CD4-positive, alpha-beta T cell treated with Interleukin-15 for 4 hours (primary cell): ENCODE measurements at places on chromosomes 7 and 10.
A peak's percentile ranks its signal among the peaks of the same experiment; 100 is the strongest.

GRCh38 chr7:118183428-118183785, 557 bp upstream of the LSM8 start:
- DNase-seq, result peak; percentile 1

DNA sequence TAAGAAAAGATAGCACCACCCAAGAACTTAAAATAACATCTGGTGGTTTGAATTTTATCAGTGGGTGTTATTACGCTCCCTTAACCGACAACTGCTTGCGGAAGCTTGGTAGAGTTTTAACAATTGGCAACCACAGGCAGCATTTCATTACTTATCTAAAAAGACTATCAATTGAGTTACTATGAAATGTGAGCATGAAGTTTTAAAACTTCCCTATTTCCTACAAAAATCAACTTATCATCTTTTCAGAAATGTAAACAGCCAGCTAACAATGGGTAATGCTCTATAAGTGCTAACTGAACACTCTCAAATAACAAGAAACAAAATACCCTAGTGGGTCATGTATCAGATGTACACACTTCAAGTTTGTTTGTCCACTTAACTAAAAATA, 68.8 kb downstream of the OSBPL3 start:
- DNase-seq, result peak; percentile 68

- DNase-seq, result no peak
Measured at GRCh38 chr10:133196936-133197758, 32.9 kb upstream of the UTF1 start.

- DNase-seq, result no peak
Measured at GRCh38 chr10:96972264-96972663, 140.2 kb downstream of the LCOR start.

GRCh38 chr7:16951483-16952080, 69.8 kb upstream of the AGR3 start:
- no peak for DNase-seq

- DNase-seq, result no peak
Measured at GRCh38 chr7:18505870-18506460, 10.4 kb downstream of the HDAC9 start.

DNA sequence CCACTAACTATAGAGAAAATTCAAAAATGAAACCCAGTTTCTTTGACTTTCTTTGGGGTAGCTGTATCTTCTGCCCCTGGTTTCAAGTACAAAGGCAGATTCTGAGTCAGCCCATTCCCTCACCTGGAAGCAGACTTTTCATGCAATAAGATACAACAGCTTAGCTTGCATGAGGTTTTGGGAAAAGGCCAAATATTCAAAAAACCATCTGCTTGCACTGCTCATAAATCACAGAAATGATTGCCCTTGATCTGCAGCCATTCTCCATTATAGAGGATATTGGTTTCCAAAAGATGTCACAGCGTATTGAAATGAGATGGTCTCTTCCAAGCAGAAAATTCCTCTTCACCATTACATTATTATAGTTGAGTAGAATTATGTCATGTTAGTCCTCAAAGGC, 354.0 kb downstream of the PHF14 start:
- no peak for DNase-seq

- DNase-seq, result no peak
Measured at GRCh38 chr10:44963772-44964633, 4.4 kb downstream of the RASSF4 start.

DNA sequence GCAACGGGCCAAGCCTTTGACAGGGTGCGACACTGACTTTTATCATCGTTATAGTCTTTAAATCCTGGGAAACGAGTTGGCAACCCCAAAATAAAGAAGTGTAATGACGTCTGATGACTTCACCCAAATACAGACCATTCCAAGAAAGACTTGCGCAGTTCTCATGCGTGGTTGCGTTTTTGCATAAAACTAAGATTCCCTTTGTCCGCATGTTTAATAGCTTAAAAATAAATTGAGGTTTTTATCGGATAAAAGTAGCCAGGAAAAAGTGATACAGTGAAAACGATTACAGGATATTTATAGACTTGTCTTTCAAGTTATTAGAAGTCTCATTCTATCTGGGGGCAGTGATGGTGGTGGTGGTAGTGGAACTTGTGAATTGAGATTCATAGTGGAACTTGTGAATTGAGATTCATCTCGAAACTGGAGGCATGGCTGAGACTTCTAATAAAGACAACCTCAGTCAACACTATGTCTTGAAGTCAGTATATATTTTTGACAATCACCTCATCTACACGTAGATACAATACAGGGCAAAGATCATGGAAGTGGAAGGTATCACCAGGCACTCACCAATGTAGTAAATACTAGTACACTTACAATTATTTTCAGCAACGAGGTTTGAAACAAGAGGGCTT, 1.2 kb upstream of the NAMPT start:
- DNase-seq, result no peak

DNA sequence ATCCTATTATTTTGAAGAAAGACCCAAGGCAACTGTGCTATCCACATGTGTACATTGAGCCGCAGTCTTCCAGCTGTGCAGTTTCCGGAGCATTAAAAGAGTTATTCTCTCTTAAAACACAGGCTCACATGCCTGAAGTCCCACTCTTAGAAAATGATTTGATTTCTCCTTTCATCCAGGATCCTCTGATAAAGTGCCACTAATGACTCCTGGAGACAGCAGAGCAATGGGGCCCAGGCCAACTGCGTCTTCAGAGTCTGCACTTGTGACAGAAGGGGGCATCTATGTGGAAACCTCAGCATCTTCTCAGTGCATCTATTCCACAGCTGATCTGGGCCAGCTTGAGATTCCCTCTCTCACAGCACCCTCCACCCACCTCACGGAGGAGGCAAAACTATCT, 482.1 kb upstream of the AKR1E2 start:
- no peak for DNase-seq

DNA sequence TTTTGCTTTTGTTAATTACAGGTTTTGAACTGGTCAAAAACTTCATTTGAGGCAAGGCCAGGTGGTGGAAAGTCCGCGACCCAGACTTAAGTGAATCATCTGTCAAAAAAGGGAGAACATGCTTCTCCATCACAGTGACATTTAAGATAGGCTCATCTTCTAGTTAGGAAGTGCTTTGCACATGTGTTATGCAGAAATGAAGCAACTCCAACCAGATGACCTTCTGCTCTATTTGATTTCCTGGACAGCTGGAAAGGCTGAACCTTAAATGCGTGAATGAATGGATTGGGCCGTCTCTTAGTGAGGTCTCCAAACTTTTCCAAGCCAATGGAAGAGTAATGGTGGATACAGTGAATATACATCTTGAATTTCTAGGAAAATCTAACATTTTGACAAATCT, 101.6 kb upstream of the FAM13C start:
- no peak for DNase-seq

- no peak for DNase-seq
Measured at GRCh38 chr7:65731562-65732035, 141.3 kb upstream of the VKORC1L1 start.

- no peak for DNase-seq
Measured at GRCh38 chr10:82498976-82499375, 624.0 kb downstream of the NRG3 start.

- DNase-seq, result peak; percentile 10
Measured at GRCh38 chr10:58335306-58336005, 650 bp downstream of the UBE2D1 start.

DNA sequence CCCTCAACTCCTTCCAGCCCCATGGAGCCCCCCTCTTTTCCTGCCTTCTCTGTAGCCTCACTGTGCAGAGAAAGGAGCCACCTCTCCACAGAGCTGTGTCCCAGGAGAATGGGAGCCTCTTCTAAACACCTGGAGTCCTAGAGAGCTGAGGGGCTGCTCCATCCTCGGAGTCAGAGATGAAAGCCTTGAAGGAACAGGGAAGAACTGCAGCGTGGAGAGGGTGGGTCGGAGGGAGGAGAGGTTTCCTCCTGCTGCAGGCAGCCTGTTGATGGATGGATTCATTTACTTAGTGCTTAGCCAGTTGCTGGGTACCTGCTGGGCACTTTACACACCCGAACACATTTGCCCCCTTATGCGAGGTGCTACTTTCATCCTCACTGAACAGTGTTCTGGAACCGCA, 39.0 kb downstream of the C10orf120 start:
- DNase-seq, result no peak

- DNase-seq, result peak; percentile 77
Measured at GRCh38 chr7:36723951-36724664, at the start of gene AOAH. TSS of gene AOAH (minus strand) at chr7:36724494. CDS start at chr7:36724148, 346 bp downstream.

- no peak for DNase-seq
Measured at GRCh38 chr10:129380279-129380678, 86.8 kb upstream of the MGMT start.

- DNase-seq, result no peak
Measured at GRCh38 chr7:25860275-25861163, 291.5 kb upstream of the NFE2L3 start.

DNA sequence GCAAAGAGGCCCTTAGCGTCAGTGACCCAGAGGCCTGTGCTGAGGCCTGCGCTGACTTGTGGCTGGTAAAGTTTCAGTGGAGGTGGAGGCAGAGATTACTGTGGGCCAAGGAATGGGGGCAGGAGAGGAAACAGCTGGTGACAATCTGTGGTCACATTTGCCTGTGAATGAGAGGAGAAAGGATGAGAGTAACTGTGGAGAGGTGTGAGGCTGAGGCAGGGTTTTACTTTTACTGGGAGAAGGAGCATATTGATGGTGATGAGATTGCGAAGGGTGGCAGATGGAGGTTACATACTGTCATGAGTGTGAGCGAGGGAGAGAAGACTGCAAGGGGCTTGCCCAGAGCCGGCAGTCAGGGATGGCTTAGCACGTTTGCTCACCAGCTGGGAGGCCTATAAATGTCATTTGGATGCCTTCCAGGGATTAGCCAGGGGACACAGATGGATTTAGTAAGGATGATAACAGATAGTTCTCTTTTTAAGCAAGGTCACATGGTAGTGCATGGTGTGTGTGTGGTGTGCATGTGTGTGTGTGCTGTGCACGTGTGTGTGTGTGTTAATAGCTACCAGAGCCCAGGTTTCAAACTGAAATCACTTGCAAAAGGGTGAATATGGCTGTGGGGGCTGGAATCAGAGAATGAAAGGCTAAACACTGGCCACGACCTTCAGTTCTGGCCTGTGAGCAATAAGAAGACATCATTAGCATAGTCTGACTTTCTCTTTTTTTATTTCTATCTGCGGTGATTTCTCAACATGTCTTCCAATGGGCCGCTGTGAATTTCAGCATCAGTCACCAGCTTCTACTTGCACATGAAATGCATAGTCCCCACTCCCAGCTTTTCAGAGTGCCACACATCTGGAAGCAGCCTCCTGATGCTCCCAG, 291.5 kb upstream of the ZNF32 start:
- DNase-seq, result no peak

DNA sequence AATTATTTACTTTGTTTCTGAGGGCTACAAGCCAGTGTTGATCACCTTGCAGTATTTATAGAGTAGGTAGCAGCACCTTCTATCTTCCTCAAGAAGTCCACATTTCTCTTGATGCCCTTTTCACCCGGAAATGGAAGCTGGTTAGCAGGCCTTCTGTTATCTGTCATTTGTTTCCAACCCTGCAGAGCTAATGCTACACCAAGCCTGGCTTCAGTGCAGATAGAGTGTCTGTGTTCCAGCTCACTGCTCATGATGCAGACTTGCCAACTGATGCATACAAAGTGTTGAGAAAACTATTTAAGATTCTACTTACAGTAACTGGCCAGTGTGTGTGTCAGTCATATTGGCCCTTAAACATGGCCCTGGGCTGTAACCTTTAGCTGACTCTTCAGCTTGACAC, 301.0 kb downstream of the LHFPL3 start:
- DNase-seq, result no peak

- DNase-seq, result peak; percentile 3
Measured at GRCh38 chr7:5296015-5296610, 13.4 kb downstream of the SLC29A4 start.

DNA sequence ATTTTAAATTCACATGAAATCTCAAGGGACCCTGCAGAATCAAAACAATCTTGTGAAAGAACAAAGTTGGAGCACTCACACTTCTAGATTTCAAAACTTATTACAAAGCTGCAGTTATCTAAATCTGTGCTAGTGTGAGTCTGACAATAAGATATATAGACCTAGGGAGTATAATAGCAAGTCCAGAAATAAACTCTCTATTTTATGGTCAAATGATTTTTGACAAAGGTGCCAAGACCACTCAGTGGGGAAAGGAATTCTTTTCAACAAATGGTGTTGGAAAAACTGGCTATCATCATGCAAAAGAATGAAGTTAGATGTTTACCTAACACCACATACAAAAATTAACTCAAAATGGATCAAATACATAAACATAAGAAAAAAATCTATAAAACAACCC, 68.2 kb downstream of the TFEC start:
- DNase-seq, result no peak

GRCh38 chr7:2498708-2499107, 20.9 kb upstream of the LFNG start:
- no peak for DNase-seq

DNA sequence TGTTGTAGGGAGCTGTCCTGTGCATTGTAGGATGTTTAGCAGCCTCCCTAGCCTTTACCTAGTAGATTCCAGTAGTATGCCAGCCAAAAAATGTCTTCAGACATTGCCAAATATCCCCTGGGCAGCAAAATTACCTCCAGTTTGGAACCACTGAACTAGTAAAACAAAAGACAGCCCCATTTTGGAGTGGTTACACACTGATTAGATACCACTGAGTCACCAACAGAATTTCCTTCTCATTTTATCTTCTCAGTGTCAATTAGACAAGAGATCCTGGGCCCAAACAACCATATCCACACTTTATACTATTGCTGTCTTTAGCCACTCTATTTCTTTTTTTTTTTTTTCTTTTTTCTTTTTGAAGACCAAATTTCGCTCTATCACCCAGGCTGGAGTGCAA, 3.5 kb upstream of the CCDC6 start:
- no peak for DNase-seq

- no peak for DNase-seq
Measured at GRCh38 chr7:105796365-105796764, 80.0 kb downstream of the ATXN7L1 start.

DNA sequence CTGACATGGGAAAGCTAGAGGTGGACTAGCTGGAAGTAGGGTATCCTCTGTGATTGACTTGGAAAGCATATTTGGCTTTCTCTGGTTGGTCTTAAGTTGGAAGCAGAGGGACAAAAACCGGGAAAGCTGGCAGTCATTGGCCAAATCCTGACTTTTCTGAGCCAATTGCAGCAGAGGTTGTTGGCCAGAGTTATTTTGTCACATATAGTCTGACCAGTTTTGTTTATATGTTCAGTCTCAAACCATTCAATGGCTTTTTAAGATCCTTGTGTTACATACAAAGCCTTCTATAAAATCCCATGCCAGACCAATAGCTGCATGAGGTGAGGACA, 6.3 kb downstream of the CFAP69 start:
- DNase-seq, result no peak
